ENCODE measurements at places on chromosomes 6 and 20.

DNA sequence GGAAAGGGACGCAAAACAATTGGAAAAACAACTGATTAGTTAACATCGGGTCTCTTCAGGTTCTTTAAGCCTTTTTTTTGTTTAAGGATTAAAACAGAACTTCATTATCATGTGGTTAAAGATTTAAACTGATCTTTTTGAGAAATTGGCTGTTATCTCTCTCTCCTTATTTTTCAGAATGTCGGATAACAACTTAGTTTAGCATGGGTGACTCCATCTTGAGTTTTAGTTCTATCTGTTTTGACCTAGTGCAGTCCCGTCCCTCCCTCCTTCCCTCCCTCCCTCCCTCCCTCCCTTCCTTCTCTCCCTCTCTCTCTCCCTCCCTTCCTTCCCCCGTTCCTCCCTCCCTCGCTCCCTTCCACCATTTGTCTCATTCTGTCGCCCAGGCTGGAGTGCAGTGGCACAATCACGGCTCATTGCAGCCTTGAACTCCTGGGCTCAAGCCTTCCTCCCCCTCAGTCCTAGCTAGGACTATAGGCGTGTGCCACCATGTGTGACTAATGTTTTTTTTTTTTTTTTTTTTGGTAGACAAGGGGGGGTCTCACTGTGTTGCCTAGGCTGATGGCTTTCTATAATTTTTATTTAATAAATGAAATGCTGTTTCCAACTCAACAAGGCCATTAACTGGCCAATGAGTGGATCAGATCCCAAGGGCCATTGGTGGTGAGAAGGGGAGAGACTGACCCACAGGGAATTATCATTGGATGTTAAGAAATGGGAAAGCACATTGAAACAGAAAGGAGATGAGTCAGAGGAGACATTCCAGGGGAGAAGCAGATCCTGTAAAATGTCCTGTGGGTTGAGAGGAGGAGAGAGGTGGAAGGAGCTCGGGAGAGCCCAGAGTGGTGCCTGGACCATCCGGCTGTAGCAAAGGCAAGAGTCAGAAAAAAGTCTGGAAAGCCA is 13.6 kb downstream of the BAK1 start:
- DNase-seq: no peak

- DNase-seq: no peak
Measured at GRCh38 chr6:137692308-137692707, 174.8 kb upstream of the TNFAIP3 start.

DNA sequence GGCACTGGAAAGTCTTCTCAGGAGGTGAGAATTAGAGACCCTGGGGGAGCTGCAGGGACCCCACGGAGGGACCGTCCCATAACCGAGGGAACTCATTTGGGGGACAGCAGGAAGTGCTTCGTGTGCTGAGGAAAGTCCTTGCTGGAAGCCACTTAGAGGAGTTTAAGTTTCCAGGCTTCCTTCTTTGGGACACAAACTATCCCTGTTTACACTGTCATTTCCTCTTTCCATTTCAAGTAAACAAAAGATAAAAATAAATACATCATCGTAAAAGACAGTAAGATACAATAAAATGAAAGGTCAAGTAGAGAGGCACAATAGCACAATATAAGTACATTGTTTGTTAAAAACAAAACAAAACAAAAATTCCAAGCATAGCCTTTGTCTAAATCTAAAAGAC is 101.2 kb downstream of the TTLL2 start:
- DNase-seq: no peak

DNA sequence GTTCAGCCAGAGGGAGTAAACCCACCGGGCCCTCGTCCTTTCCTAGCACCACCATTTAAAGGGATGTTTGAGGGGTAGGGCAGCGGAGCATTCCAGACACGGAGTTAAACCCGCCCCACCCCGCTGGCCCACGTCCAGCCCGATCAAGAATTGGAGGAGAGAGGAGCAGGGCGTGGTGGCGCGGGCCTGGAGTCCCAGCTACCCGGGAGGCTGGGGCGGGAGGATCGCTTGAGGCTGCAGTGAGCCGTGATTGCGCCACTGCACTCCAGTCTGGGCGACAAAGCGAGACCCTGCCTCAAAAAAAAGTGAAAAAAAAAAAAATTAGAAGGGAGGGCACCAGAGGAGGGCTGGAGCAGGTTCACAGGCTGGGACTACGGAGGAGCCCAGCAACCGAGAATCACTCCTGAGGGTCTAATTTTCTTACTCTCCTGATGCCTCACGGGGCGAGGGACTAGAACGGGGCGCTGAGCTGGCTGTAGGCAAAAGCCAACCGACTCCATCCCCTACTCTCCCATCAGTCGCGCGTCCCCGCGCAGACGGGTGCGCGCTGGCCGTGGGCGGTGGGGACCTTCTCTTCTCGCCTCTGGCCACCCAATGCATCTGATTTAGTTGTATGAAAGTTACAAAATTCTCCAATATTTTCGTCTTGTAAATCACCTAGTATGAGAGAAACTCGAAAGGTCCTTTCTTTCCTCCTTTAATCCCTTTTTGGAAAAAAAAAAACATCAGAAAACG is 6.1 kb upstream of the HSPA1B start:
- no peak for DNase-seq

DNA sequence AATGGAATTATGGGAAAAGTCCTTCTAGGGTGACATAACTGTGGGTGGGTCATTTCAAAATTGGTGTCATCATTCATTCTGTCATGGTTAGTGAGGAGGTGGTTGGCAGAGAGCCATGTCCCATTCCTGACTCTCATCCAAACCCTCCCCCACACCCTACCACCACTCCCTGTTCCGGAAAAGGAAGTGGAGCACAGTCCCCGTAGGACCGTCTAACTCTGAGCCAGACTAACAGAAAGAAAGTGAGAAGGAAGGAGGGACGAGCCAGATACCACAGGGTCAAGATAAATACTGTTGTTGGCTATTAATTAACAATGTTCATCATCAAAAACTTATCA is 4.8 kb downstream of the TRIM10 start:
- no peak for DNase-seq

DNA sequence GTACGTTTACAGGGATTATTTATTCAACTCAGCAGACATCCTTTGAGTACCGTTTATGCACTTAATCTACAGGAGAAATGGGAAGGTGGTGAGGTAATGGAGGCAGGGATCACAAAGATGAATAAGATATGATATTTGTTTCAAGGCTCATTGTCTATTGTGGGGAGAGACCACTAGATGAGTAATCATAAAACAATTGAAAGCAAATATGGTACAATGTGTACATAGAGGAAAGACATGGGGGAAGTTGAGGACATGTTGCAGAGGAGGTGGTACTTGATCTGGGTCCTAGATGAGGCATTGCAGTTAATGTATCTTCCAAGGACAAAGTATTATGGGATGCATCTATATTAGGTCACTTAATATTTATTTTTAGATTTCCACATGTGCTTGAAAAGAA is 13.7 kb upstream of the CDC5L start:
- DNase-seq: no peak

- no peak for DNase-seq
Measured at GRCh38 chr20:42164121-42164890, 546.1 kb upstream of the CHD6 start.

DNA sequence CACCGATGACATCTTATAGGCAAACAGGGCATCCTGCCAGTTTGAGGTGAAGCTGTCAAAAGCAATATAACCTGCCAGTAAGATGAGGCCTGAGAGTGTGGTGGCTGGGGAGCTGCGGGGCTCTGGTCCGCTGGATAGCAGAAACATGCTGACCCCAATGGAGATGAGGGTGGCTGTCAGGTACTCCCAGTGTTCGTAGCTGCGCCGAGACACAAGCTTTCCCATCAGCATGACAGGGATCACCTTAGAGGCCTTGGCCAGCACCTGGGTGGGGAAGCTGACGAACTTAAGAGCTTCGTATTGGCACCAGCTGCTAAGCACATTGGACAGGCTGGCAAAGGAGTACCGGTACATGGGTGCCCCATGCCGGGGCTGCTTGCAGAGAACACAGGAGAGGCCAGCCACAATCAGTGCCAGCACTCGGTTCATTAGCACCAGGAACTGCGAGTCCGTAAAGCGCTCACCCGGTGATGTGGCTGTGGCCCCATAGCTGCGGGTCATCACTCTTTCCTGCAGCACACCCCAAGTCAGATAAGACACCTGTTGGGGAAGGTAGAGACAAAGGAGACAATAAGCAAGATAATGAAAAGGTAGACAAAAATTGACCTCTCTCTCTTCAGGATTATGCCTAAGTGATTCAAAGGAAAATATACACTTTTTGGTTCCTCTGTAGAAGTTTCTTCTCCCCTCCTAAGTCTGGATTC is 2.1 kb downstream of the SLC35B2 start:
- DNase-seq: no peak

All from CD8-positive, alpha-beta T cell (primary cell).